Activated naive CD8-positive, alpha-beta T cell treated with anti-CD3 and anti-CD28 coated beads, Interleukin-2, amount 50 U/mL, for 24 hours (primary cell): ENCODE measurements at places on chromosomes 7 and 10.
A peak's percentile ranks its signal among the peaks of the same experiment; 100 is the strongest.

- H3K27me3 ChIP-seq: peaks cover 6% of the 10 kb centered on the region
- H3K27ac ChIP-seq: no peak overlapping the region
- no peaks in the 10 kb centered on the region for H3K4me1 ChIP-seq
- no peaks in the 10 kb centered on the region for H3K36me3 ChIP-seq
- H3K4me3 ChIP-seq: no peak overlapping the region
Observed at GRCh38 chr7:101772508-101773211, 44.8 kb upstream of the CUX1 start.

DNA sequence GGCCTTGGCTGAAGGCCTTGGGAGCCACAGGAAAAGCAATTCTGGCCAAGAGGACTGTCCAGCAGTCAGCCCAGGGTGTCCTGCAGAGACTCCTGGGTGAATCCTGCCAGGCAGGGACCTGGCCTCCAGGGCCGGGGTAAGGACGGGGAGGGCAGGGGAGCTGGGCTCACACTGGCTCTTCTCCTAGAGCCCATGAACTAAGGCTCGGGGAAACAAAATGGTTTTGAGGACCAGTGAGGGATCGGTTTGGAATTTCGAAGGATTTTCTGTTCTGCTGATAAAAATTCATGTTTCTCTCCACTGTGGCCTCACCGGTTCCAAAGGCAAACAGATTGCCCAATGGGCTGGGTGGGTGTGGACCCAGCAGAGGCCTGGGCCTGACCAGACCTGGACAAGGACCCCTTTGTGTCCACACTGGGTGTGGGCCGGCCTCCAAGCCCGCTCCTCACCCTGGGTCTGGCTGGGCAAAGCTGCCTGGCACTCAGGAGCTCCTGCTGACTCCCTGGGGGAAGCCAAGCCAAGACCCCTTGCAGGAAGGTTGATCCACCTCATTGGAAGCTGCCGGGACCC is 27.3 kb downstream of the FAM20C start:
- H3K27me3 ChIP-seq: no peaks in the 10 kb centered on the region
- H3K27ac ChIP-seq: no peak overlapping the region
- H3K4me3 ChIP-seq: no peak overlapping the region
- H3K4me1 ChIP-seq: no peaks in the 10 kb centered on the region
- no peak for DNase-seq

DNA sequence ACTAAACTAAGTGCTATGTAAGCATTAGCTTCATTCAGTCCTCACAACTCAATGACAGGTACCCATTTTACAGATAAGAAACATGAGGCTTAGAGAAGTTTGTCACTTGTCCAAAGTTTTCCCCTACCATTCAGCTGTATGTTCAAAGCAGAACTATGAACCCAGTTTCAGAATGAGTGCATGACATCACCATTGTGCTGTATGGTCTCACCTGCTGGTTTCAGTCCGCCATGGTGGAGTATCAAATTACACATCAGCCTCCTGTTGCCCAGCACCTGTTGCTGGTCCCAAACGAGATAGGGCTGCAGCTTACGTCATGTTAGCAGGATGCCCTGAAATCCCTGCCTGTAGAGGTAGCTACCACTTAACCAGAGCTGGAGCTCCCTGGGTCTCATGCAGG is 95.0 kb downstream of the DYNC1I1 start:
- H3K36me3 ChIP-seq: no peaks in the 10 kb centered on the region
- DNase-seq: no peak
- H3K27me3 ChIP-seq: peaks cover 2% of the 10 kb centered on the region
- H3K27ac ChIP-seq: no peak overlapping the region
- no peak overlapping the region for H3K4me3 ChIP-seq

DNA sequence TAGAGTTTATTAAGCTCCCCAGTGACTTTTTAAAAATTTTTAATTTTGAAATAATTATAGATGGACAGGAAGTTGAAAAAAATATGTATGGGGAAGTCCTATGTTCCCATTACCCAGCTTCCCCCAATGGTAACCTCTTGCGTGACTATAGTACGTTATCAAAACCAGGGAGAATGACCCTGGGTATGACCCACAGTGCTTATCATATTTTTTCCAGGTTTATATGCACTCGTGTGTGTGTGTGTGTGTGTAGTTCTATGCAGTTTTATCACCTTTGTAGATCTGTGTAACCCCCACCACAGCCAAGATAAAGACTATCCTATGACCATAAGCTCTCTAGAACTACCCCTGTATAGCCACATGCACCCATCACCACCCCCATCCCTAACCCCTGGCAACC is 72.8 kb downstream of the TBXAS1 start:
- peaks cover 1% of the 10 kb centered on the region for H3K36me3 ChIP-seq
- H3K4me1 ChIP-seq: peaks cover 3% of the 10 kb centered on the region
- H3K27me3 ChIP-seq: no peaks in the 10 kb centered on the region
- DNase-seq: no peak

DNA sequence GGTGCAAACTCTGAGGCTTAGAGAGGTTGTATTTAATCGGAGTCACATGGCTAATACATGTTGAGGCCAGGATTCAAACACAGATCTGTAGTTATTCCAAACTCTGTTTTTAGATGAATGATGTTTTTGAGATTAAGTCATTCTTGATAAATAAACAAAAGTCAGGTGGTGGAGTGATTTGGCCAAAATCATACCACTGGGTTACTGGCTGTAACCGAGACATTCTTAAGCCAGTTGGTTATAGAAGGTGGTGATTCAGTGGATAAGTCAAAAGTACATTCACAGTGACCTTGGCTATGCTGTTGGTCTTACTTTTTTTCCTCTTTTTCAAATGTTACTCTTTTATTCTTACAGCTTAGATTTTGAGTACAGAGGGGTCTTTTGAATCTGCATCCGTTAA is 361.4 kb downstream of the KIF20B start:
- no peak overlapping the region for H3K27ac ChIP-seq
- no peak overlapping the region for H3K4me3 ChIP-seq
- no peaks in the 10 kb centered on the region for H3K36me3 ChIP-seq
- H3K27me3 ChIP-seq: peaks cover 2% of the 10 kb centered on the region
- no peak for DNase-seq

GRCh38 chr7:138276891-138277290 is 183.2 kb upstream of the TRIM24 start:
- no peak overlapping the region for H3K27ac ChIP-seq
- no peak overlapping the region for H3K4me3 ChIP-seq
- peaks cover 5% of the 10 kb centered on the region for H3K27me3 ChIP-seq

GRCh38 chr10:50437248-50437647 is 185.9 kb upstream of the ASAH2 start:
- peaks cover 41% of the 10 kb centered on the region for H3K4me1 ChIP-seq
- H3K27me3 ChIP-seq: no peaks in the 10 kb centered on the region
- no peak overlapping the region for H3K4me3 ChIP-seq
- peak overlapping the region; percentile 69 for H3K27ac ChIP-seq

GRCh38 chr10:109924087-109924486 is 776 bp upstream of the XPNPEP1 start:
- no peak for DNase-seq
- peaks cover 13% of the 10 kb centered on the region for H3K36me3 ChIP-seq
- H3K4me1 ChIP-seq: peaks cover 49% of the 10 kb centered on the region
- peak overlapping the region; percentile 33 for H3K27ac ChIP-seq
- no peaks in the 10 kb centered on the region for H3K27me3 ChIP-seq

GRCh38 chr7:56447864-56448693 is 331.9 kb upstream of the NUPR2 start:
- H3K27me3 ChIP-seq: no peaks in the 10 kb centered on the region
- no peak overlapping the region for H3K27ac ChIP-seq
- no peak overlapping the region for H3K4me3 ChIP-seq

- H3K27ac ChIP-seq: no peak overlapping the region
- H3K36me3 ChIP-seq: no peaks in the 10 kb centered on the region
- peak overlapping the region; percentile 37 for H3K4me3 ChIP-seq
- H3K27me3 ChIP-seq: peaks cover 16% of the 10 kb centered on the region
- peaks cover 34% of the 10 kb centered on the region for H3K4me1 ChIP-seq
Observed at GRCh38 chr10:60570896-60571295, 181.2 kb upstream of the ANK3 start.

- H3K27me3 ChIP-seq: no peaks in the 10 kb centered on the region
- no peaks in the 10 kb centered on the region for H3K4me1 ChIP-seq
- no peak overlapping the region for H3K4me3 ChIP-seq
Observed at GRCh38 chr7:22845221-22845834, 22.7 kb upstream of the TOMM7 start.

- DNase-seq: no peak
- no peak overlapping the region for H3K4me3 ChIP-seq
- H3K27ac ChIP-seq: no peak overlapping the region
- peaks cover 3% of the 10 kb centered on the region for H3K27me3 ChIP-seq
- H3K36me3 ChIP-seq: no peaks in the 10 kb centered on the region
Observed at GRCh38 chr7:12827219-12827821, 139.9 kb downstream of the ARL4A start.

- H3K36me3 ChIP-seq: peaks cover 8% of the 10 kb centered on the region
- peaks cover 2% of the 10 kb centered on the region for H3K27me3 ChIP-seq
- peak overlapping the region; percentile 89 for H3K27ac ChIP-seq
- peaks cover 77% of the 10 kb centered on the region for H3K4me1 ChIP-seq
Observed at GRCh38 chr10:119301397-119301796, 94.0 kb downstream of the GRK5 start.

DNA sequence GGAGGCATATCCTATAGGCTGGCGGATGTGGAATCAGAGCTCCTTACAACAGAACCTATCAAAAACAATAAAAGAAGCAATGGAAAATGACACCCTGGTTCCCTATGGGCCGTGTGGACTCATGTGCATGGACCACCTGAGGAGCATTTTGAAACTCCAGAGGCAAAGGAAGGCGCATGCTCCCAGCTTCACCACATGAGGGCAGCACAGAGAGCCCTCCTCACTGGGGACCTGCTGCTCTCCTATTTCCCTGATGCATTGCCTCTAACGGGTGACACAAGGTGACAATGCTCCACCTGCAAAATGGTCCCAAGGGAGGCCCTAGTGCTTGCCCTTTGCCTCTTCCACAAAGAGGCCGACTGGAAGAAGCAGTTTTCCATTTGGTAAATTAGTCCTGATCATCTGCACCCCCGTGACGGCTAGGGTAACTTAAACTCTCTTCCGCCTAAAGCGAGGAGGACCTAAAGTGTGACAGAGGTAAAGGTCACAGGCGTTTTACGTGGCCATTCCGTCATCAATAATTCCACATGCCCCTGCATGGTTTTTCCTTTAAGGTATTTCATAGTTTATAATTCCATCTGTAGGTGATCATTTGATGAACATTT is 67.7 kb downstream of the GPAM start:
- peaks cover 5% of the 10 kb centered on the region for H3K27me3 ChIP-seq
- H3K4me1 ChIP-seq: no peaks in the 10 kb centered on the region
- no peak overlapping the region for H3K4me3 ChIP-seq
- no peak overlapping the region for H3K27ac ChIP-seq
- no peaks in the 10 kb centered on the region for H3K36me3 ChIP-seq
- peak; percentile 50 for DNase-seq

DNA sequence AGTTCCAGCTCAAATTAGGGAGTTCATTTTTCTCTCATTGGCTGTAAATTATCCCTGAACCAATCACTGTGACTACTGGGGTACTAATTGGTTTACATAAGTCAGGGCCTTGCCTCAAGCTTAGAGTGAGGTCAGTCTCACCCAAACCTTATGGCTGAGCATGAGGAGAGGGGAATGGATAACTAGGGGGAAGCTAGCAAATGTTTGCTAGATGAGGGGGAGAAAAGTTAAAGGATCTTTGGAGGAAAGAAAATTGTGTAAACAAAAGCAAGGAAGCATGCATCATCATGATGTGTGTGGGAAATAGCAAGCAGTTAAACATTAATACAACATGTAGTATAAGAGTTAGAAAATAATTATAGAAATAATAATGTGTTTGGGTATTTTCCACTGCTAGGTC is 121.9 kb downstream of the BBS9 start:
- H3K4me1 ChIP-seq: no peaks in the 10 kb centered on the region
- H3K4me3 ChIP-seq: no peak overlapping the region
- no peak overlapping the region for H3K27ac ChIP-seq
- H3K27me3 ChIP-seq: no peaks in the 10 kb centered on the region
